ENCODE measurements at places on chromosomes 3 and 15.

GRCh38 chr3:157104521-157104920 is 55.4 kb downstream of the CCNL1 start:
- DNase-seq: no peak

DNA sequence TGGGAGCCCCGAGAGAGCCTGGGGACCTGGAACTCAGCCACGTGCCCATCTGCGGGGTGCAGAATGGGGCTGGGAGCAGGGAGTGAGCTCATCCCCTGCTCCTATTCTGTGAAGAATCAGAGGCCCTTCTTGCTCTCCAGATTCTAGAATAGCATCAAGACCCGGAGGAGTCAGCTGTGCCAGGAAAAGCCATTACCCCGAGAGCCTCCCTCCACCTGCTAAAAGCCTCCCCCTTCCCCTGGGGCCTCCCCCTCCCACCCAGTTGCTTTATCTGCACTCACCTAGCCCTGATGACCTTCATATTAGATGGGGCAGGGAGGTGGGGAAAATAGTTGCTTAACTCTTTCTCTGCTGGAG is 23.1 kb downstream of the CCDC33 start:
- no peak for DNase-seq

DNA sequence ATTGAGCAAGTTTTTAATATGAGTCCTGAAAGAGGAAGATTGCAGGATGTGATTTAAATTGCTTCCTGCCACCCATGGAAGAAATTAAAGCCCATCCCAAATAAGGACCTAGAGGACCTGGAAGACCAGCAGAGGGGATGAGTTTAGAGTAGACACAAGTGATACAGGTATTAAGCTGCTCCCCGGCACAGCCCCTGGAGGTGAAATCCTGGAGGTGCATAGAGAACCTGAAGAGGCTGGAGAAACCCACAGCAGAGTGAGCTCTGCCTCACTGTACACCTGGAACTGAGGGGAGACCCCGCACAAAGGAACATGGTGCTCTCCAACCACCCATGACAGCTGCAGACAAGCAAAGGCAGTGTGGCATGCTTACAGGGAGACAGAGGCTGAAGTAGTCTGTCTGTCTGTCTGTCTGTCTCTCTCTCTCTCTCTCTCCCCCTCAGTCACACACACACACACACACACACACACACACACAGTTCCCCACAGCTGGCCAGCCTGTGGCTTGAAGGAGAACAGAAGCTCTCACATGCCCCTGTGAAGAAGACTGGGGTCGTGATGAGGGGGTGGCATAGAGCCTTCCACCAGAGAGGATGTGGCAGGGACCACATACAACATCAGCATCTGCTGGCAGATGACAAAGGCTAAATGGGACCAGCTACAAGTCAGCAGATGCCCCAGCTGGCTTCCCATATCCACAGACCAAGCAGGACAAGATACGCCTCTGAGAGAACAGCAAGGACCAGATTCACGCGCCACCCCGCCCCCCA is 38.1 kb downstream of the FSIP1 start:
- DNase-seq: no peak

- DNase-seq: no peak
These were observed 18.0 kb downstream of the LCMT2 start for GRCh38 chr15:43312378-43312777.

GRCh38 chr15:66682246-66682645 is 19.8 kb upstream of the SMAD6 start:
- DNase-seq: no peak

- no peak for DNase-seq
These were observed 33.2 kb downstream of the MTMR10 start for GRCh38 chr15:30958219-30958618.

DNA sequence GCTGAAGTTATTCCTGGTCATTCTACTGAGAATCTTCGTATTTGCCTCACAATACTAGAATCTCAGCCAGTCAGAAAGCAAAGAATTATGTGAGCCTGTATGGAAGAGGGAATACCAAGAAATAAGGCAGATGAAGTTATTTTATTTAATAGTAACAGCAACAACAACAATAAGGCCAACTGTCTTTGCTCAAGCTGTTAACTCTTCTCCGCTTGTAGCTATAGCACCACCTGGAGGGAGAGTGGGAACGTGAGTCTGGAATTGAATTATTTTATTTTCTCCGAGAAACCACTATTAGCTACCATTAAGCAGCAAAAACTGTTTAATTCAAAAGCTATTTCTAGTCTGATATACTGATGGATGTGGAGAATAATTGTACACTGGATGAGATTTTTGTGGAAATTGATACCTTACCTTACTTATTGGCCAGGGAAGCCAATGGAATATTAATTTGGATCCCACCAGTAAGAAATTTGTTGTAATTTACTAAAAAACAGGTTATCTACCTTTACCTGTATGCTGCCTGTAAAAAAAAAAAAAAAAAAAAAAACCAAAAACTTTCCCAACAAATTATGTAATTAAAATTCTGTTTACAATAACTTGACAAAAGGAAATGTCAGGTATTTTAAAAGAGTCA is 50.1 kb downstream of the CALML4 start:
- DNase-seq: no peak

DNA sequence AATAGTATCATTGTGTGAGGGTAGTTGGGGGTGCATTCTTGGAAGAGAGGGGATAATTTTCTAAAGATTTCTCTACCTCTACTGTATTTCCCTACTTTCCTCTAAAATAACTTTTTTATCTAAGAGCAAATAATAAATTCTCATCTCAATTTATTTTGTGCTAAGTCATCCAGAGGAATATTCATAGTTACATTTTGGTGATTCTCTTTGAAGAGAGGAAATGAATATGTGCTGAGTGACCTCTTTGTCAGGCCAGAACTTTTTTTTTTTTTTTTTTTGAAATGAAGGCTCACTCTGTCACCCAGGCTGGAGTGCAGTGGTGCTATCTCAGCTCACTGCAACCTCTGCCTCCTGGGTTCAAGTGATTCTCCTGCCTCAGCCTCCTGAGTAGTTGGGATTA is 15.1 kb upstream of the CCDC80 start:
- no peak for DNase-seq

- DNase-seq: no peak
These were observed at the start of gene IQCF2 for GRCh38 chr3:51860703-51861665. Gene IQCF2 (plus strand): TSS chr3:51861615. CDS start chr3:51861667, 52 bp downstream.

DNA sequence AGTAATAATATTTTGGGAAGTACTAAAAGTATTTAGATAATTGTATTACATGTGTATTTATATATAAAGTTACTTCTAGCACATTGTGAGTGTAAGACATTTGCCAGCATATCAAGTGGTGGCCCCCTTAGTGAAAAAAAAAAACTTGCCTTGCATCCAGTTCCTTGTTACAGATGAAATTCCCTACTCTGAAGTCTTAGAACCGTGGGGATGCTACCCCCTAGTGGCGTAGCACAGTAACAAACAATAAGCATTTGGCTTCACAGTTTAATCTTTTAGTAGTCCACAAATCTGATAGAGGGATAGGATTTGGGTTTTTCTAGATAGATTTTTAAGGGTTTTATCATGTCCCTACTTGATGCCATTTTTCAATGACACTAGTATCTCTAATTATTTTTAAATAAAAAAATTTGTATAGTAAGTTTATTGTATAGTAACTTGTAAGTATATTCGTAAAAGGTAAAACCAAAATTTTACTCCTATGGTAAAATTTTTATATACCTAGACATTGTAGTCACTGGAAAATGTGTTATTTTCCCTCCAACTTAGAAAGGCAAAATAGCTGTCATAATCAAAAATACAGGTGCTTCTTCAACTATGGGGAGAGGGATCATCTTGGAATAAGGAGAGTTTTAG is 14.3 kb downstream of the SMC4 start:
- DNase-seq: peak; percentile 52

DNA sequence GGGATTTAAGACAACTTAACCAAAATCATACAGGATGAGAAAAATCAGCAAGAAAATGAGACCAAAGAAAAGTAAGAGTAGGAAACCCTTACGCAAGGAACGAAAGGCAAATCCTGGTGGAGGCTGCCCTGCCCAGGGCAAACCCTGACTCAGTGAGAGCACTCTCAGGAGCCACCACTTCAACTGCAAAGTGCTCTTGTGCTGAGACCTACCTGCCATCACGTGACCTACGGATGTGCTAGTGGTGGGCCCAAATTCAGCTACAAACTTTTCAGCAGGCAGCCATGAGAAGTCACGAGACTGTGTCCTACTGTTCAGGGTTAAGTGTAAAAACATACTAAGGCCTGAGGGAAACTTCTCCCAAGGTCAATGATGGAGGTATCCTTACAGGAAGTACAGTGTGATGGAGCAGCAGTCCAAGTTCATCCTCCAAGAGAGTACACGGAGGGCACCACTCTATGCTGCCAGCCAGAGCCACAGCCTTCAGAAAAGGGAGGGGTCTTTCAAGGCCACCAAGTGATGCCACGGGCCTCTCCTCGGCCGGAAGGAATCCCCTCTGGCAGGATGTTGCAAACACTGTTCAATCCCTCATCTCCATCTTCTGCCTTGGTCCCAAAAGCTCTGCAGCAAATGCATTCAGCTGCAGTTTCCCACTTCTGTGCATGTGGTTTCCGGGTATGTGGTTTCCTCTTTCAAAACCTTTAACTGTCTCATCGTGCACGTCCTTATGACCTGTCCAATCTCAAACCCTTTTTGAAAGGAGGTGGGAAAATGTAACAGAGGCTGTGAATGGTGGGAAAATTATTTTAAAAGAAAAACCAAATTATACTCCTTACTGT is 9.5 kb downstream of the CHSY1 start:
- peak; percentile 60 for DNase-seq
